T-helper 1 cell (primary cell): ENCODE measurements at places on chromosomes 11 and 22.

GRCh38 chr11:47572715-47573255 is 6.0 kb downstream of the KBTBD4 start:
- DNase-seq = no peak

DNA sequence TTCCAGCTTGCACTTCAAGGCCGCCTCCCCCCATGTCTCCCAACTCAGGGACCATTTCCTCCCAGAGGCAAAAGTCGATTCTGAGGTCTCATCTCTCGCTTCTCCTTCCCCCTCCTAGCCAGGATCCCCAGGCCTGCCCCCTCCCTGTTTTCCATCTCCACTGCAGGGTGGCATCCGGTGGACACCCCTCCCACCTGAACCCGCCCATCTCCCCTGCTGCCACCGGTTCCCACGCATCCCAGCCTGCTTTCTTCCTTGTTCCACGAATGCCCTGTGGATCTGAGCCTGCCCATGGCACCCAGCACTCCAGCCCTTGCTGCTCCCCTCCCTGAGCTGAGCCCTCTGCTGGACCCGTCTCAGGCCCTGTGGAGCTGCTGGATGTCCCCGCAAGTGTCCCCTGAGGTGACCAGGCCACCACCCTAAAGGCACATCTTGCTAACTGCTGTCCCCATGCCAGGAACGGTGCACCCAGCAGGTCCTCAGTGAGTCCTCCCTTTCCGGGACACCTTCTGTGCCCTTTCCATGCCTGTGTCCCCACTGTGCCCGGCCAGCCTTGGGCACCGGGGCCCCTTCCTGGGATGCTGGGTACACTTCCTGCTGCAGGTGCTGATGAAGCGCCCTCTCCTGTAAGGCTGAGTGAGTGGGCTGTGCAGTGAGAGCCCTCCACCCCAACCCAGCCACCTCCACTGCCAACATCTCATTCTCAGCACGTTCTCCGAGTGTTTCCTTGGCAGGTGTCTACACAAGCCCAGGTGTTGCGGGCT is 936 bp downstream of the IL17REL start:
- DNase-seq = no peak

GRCh38 chr22:27514601-27515523 is 286.7 kb downstream of the MN1 start:
- DNase-seq = no peak

- DNase-seq = no peak
Observed at GRCh38 chr11:11782532-11783110, 59.2 kb upstream of the USP47 start.

DNA sequence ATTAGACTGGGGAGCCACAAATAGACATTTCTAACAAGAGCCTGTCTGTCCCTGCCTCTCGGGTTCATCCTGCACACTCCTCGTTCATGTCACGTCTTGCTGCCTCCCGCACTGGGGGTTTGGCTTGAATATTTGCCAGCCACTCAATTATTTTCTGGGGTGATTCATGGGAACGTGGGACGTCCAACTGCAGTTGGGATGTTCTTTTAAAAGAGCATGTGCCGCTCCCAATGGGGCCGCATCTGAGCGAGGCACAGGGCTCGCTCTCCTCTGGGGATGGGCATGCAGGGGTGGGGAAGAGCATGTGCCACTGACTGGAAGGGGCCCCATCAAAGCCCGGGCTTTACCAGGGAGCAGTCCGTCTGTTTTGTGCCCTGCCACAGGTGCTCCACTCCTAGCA is 43.4 kb downstream of the PARVG start:
- DNase-seq = no peak

- no peak for DNase-seq
Observed at GRCh38 chr22:30609260-30610185, 2.5 kb downstream of the TCN2 start.

DNA sequence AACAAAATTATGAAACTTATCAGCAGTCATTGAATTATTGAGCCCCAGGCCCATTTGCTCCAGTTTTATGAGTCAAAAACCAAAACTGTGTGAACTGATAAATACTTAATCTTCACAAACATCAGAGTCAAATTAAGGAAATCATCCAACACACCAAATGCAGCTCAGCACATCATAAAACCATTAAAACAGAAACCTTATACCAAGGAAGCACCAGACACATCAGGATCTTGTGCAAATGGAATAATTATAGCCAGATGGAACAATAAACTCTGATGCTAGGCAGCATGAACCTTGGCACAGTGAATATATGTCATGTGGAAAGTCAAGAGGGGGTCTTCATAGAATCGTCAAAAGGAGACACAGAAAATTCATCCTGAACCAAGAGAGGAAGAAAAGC is 410.7 kb upstream of the API5 start:
- DNase-seq = no peak

GRCh38 chr11:24238771-24239645 is 257.8 kb upstream of the LUZP2 start:
- DNase-seq = no peak

GRCh38 chr22:39182478-39183030 is 30.1 kb upstream of the CBX7 start:
- DNase-seq = no peak

- DNase-seq = no peak
Observed at GRCh38 chr11:12496181-12497025, 119.0 kb downstream of the PARVA start.

DNA sequence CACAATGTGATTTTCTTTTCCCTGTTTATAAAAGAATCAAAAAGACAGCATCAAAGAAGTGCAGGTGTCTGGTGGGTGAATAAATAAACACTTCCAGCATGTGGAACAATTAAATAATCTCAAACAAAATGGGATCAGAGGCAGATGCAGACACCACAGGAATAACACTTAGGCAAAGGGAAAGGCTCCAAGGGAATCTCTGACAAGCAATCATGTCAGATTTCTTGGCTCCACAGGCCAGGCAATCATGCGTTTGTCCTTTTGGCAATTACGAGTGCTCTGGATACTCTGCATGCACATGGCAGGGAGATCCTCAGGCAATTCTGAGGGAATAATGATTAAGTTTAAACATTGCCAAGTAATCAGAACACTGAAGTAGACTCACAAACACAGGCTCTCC is 403.5 kb upstream of the LUZP2 start:
- no peak for DNase-seq

DNA sequence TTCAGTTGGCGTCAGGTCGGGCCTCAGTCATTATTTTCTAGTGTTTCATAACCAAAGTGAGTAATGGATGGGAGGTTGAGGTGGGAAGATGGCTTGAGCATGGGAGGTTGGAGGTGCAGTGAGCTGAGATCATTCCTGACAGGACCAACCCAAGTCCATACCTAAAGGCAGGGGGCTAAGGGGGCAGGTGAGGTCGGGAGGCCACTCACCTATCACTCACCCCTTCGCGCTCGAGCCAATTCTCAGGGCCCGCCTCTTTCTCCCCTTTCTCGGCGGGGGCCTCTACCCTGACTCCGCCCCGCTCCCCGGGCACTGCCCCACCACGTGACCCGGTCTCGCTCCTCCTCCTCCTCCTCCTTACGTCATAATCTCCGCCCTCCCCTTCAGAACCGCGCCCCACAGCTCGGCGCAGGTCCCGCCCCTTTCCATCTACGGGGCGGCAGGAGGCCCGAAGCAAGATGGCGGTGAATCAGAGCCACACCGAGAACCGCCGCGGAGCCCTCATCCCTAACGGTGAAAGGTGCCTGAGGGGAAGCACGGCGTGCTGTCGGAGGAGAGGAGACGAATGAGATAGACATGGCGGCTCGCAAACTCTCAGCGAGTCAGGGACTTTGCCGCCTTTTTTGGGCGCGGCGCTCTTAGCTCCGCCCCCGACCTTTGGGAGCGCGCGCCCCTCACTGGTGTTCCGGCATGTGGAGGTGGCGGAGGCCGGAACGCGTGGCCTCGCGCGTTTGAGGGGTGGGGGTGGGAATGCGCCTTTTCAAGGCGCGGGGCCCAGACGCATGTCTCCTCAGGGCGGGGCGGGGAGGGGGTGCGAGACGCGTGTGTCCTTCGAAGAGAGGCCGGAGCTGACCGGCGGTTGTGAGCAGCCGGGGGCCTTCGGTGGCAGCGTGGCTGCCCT is at the start of gene WBP2NL:
TSS of gene WBP2NL (plus strand) at position 428 of the 901 bp plus-strand sequence. CDS start at position 459, 31 bp downstream.
- DNase-seq = peak; percentile 83

- DNase-seq = no peak
Observed at GRCh38 chr22:46067159-46068111, 82.9 kb upstream of the PPARA start.

- no peak for DNase-seq
Observed at GRCh38 chr11:19696073-19696472, 16.6 kb upstream of the NAV2 start.

DNA sequence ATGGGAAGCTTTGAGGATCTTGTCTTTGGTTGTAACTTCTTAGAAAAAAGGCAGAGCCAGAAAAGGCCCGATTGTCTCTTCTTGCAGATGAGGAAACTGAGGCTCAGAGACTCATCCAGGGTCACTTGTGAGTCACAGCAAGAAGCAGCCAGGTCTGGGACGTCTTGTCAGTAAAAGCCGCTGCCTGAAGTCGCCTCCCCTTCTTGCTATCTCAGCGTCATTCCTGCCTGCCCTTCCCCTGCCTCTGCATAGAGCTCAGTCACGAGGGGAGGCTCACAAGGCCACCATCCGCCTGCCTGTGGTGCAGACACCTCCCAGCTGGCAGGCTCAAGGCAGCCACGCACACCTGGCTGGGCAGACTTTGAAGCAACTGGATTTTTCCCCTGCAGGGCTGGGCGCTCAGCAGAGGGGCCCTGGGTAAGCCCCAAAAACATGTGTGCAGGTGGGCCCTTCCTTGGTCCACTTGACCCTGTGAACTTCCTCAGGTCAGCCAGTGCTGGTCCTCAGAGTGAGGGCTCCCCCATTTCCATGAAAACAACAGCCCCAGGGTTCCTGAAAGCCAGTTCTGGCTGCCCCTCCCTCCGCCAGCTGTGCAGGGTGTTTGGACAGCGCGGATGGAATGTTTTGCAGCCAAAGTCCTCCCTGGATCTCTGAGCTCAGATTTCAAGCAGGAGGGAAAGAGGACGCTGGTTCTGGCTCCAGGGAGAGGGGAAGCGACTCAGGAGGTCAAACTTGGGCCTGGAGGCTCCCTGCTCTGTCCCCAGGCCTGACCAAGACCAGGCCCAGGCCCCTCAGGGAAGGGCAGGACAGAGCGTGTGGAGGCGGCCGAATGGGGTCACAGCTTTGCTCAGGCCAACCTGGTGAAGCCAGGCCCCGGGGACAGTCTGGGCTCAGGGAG is 6.0 kb upstream of the RAB3IL1 start:
- no peak for DNase-seq

- DNase-seq = no peak
Observed at GRCh38 chr22:49321477-49322055, 506.1 kb downstream of the BRD1 start.

DNA sequence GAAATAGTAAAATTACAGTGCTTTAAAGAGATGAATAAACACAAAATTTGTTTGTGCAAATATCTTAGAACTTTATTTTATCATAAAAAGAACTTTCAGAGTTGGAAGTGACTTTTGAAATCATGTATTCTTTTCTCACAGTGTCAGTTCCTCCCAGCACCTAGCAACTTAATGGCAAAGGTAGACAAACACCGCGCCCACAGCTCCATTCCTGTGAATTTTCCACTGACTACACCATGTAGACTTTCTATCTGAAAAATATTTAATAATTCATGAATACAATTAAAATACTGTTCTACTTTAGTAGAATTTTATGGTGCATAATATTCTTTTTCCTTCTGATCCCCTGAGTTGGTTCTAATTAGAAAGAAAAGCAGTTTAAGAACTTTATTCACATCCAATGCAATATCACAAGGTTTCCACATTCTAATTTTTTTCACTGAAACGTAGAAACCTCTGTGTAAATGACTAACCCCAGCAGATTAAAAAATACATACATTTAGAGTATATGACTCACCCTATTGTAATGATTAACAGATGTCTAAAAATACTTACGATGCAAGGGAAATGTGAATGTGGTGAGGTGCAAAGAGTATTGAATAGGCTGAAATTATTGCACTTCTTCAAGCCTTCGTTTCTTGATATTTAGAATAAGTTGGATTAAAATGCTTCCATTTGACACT is 218.2 kb upstream of the CCDC179 start:
- DNase-seq = no peak

DNA sequence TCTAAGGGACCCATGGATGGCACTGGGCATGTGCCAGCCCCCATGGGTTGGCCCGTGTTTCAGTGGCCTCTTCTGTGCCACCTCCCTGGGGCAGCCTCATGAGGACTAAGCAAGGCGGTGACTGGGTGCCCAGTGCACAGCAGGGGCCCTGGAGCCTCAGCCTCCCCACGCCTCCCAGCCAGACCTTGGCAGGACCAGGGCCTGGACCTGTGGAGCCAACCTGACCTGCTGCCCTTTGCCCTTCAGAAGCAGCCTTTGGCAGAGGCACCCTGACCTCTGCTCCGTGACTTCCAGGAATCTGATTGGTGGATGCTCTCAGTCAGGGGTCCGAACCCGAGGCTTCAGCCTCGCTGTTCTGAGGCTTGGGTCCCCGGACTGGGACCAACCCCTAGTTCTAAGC is 24.8 kb upstream of the TAB1 start:
- DNase-seq = no peak
